RKO (cell line): ENCODE measurements at places on chromosomes 4 and X.

- peak; percentile 82 for DNase-seq
Measured at GRCh38 chrX:53281321-53281822, at the start of gene IQSEC2. TSS of gene IQSEC2 (minus strand) at chrX:53281584.

- DNase-seq = no peak
Measured at GRCh38 chr4:20412072-20412471, 160.4 kb downstream of the SLIT2 start.

DNA sequence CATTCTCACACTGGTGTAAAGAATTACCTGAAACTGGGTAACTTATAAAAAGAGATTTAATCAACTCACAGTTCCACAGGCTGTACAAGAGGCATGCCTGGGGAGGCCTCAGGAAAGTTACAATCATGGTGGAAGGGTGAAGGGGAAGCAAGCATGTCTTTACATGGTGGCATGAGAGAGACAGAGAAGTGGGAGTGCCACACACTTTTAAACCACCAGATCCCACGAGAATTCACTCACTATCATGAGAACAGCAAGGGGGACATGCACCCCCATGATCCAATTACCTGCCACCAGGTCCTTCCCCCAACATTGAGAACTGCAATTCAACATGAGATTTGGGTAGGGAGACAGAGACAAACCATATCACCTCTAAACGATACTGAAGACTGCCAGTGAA, 23.0 kb downstream of the EPGN start:
- DNase-seq = no peak

DNA sequence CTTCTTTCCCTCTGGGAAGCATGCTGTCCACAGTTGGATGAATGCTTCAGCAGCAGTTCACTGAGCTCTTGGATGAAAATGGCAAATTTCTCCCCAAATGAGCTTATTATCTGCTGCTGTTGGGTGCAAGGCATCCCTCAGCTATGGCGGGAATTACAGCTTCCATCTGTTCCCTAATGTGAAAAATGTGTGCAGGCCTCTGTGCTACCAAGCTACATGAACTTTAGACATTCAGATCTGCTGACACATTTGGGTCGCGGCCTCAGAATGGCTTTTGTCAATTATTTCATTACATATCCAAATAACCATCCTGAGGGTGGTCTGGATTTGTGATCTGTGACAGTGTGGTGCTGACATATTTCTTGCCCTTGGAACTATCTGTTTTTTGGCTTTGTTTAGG, 119.5 kb upstream of the SCML1 start:
- DNase-seq = no peak

GRCh38 chr4:87079967-87080366, 140.5 kb downstream of the KLHL8 start:
- DNase-seq = no peak

GRCh38 chr4:20193141-20193936, 58.4 kb upstream of the SLIT2 start:
- no peak for DNase-seq

- no peak for DNase-seq
Measured at GRCh38 chrX:16119353-16120220, 3.8 kb upstream of the GRPR start.
